ENCODE measurements at places on chromosomes 1 and 21. TPM values are rescaled to one million over a fixed set of nuclear protein-coding genes. Genes with fewer than 3 reads are reported as not detected.

DNA sequence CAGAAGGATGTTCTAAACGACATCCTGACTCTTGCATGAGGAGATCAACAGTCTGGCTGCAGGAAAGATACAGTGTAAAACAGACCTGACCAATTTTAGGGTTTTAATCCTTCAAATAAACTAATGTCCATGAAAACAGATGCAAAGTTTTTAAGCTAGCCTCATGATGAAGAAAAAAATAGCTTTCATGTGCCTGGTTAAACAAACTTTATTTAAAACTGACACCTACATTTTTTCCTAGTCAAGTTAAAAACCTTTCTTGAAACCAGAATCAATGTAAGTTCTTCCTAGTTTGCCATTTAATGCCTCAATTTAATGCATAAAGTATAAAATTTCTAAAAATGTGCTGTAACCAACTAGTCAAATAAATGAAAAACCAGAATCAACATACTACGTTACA, 2.9 kb downstream of the WDR26 start:
- DNase-seq, result no peak

The KRTAP19-8 gene
- polyA plus RNA-seq, result not detected

DNA sequence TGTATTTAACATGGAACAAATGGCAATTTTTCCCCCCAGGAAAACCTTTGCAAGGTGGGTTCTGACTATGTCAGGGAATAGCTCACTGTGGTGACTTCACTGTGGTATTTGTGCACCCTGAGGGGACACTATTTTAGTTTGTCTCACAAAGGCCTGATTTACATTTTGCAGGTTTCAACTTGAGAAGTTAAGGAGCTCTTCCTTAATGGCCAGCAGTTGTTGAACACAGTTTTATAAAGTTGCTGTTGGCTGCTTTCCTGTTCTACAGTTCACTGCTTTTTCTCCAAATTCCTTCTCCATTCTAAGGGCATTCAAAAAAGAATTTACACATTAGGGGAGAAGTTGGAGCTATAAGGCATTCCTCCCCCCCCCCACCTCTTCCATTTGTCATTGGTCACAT, 4.6 kb downstream of the LAMC1 start:
- DNase-seq, result no peak

- no peak for DNase-seq
These were observed 25.0 kb upstream of the GBP1 start for GRCh38 chr1:89089962-89090361.

The MROH7 gene
- 13.3 TPM for polyA plus RNA-seq

DNA sequence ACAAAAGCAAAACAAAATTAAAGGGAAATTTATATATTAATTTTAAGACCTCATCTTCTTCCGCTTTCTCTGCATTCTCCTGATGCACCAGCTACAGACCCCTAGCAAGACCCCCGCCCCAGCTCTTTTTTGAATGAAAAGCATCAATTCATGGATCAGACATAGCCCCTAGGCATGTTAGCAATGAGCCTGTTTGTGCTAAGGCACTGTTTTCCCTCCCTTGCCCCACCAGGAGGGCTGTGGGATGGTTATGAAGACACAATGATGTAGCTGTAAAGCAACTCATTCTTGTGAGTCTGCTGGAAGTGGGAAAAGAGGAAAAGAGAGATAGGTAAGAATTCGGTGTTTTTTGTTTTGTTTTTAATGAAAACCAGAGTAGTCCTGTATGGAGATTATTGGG, 88.5 kb upstream of the ZBTB18 start:
- no peak for DNase-seq

The SVBP gene
- 68.0 TPM for polyA plus RNA-seq

DNA sequence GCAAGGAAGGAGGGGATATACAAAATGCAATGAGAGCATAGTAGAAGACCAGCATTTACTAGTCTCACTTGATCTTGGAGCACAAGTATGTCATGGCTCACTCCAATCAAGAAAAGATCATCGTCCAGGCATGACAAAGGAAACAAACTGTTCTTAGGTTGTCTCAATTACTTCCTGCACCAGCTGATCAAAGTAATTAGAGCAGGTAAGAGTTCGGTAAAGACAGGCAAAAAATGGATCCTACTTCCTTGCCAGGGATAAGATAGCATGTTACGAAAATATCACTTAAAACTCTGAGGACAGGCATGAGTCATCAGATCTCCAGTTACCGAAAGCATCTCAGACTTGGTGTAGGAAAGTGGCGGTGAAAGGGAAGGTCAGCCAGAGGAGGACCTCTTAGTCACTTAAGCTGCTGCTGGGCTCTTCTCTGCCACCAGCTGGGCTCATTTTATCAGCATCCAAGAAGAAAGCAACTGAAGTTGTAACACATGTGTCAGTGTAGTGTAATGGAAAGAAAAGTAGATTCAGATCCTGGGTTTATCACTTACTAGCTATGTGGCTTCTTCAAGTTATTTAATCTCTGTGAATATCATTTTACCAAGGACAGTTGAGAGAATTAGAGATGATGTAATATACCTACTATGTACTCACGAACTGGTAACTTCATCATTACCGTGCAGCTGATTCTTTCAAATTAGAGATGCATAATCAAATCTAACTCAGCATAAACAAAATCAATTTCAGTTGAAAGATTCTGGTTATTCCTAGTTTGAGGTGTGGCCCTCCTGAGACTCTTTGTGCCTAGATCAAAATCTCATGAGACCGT, 46.8 kb downstream of the XCL1 start:
- no peak for DNase-seq

DNA sequence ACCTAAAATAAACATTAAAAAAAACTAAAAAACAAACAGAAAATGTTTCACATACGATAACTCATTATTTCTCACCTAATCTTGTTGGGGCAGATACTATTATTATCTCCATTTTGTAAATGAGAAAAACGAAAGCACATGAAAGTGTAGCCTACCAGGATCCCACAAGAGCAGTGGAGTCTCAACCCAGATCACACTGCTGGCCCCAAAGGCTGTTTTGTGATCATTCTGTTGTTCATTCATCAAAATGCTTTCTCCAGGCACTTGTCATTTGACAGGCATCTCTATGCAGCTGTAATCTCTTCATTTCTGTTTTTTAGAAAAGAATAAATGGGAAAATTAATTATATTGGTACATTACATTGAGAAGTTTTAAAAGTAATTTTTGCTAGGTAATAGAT, 67.5 kb downstream of the AK5 start:
- no peak for DNase-seq

DNA sequence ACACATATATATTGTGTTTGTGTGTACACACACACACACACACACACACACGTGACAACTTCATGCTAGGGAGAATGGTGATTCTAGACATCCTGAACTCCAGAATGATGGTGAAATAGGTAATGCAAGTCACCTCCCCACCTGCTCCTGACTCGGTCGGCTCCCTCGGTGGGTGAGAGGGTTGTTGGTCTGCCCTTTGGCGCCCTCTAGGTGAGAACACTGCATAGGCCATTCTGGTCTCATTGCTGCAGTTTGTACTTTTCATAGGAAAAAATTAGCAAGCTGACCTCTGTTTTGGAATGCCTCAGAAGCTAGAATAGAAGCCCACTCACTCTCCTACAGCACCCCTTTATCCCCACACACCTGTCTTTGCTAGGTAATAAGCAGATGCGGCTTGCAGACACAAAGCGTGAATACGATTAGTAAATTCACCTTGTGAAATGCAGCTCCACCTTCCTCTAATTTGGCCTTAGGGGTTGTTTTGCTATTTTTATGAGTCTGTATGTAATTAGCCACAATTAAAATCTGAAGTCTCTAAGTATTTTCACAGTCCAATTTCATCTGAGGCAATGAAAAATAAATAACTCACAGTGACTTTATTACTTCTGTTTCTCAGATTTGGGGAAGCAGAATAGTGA, 130.0 kb upstream of the KCNJ15 start:
- peak; percentile 48 for DNase-seq

- peak; percentile 42 for DNase-seq
These were observed 31.3 kb upstream of the JUN start for GRCh38 chr1:58815069-58815685.

GRCh38 chr1:246333855-246334254, 173.2 kb downstream of the SMYD3 start:
- no peak for DNase-seq

- no peak for DNase-seq
These were observed 35.6 kb upstream of the ID3 start for GRCh38 chr1:23594927-23595353.

DNA sequence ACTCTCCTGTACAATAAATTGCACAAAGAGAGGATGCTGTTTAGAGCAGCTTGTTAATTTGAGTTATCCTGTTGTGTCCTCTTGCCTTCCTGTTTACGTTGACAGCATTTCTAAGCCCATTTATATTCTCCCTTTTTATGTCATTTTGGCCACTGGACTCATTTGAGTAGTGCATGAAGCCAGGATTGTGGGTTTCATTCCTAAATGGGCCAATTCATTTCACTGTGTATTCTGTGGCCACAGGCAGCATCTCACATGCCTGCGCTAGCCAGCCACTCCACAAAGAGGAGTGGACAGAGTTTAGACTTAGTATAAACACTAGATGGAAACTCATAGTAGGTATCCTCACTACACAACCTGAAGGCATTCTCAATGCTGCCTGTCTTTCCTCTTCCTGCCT, 73.4 kb downstream of the DTL start:
- DNase-seq, result no peak

GRCh38 chr1:7919880-7920279, 20.8 kb downstream of the TNFRSF9 start:
- DNase-seq, result no peak

The SHISAL2A gene
- 0.48 TPM for polyA plus RNA-seq
